ENCODE measurements at places on chromosomes 5 and 9.
A peak's percentile ranks its signal among the peaks of the same experiment; 100 is the strongest.

- no peak for DNase-seq
Measured at GRCh38 chr5:149576021-149576420, 5.3 kb upstream of the ARHGEF37 start.

DNA sequence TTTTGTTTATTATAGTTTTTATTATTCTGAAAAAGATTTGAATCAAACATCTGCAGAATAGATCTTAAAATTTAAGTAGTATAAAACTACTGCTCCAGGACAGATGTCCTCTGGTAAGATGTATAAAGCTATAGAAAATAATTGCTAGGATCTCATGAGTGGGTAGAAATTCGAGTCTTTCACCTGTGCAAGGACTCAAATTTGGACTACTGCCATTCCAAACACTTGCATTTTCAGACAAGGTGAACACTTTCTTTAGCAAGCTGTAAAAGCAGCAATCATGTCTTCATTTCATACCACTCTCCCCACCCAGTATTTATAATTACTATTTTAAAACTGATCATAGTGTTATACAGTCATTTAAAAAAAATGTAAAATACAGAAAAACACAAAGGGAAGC is 20.7 kb downstream of the SKP2 start:
- DNase-seq: no peak

GRCh38 chr5:161378701-161379100 is 167.8 kb downstream of the GABRB2 start:
- no peak for DNase-seq

DNA sequence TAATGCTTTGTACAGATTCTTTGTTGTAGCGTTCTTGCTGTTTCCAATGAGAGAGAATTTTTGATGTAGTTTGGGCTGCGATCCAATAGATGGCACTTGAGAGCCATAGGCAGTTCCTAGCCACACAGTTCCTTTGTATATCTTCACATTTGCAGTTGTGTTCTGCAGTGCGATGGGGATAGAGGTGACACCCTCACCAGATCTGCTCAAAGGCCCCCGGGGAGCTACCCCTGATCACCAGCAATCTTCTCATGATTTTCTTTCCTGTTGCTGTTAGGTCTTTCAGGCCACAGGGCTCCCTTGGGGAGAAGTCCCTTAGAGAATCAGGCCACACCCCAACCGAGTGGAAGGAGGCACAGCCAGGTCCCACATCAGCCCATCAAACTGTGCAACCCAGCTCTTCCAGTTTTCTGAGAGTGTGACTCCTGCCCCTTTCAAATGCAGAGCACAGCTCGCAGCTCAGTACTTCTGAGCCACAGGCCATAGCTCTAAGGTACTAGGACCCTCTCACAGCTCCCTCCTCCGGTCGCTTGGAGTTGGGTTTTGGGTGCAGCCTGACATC is 353.7 kb downstream of the SLCO4C1 start:
- DNase-seq: peak; percentile 28

- DNase-seq: no peak
Measured at GRCh38 chr9:759541-759940, 82.0 kb upstream of the DMRT1 start.
